Spinal cord (tissue), 10 donors: ENCODE measurements at places on chromosomes 2 and 18.

GRCh38 chr2:218961651-218962570 lies 2.4 kb downstream of the CDK5R2 start:
- no peak for DNase-seq

- DNase-seq: no peak
Observed at GRCh38 chr2:31404302-31404701, 10.2 kb downstream of the XDH start.

DNA sequence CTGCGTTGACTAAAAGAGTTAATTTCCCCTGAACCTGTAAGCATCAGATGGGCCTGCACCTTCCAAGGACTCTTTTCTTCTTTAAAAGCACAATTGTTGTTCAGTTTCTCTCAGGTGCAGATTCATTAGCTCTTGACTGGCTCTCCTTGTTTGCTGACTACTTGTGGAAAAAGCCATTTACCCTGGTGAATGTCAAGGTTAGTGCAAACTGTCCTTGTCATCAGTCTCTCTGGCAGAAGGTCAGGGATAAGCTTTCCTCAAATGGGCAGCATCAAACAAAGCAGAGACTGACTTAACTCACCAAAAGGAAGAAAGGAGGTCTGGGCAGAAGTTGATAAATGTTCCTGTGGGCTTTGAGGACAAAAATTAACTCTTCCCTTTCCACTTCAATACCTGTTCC lies 922.7 kb downstream of the BCL11A start:
- DNase-seq: no peak

DNA sequence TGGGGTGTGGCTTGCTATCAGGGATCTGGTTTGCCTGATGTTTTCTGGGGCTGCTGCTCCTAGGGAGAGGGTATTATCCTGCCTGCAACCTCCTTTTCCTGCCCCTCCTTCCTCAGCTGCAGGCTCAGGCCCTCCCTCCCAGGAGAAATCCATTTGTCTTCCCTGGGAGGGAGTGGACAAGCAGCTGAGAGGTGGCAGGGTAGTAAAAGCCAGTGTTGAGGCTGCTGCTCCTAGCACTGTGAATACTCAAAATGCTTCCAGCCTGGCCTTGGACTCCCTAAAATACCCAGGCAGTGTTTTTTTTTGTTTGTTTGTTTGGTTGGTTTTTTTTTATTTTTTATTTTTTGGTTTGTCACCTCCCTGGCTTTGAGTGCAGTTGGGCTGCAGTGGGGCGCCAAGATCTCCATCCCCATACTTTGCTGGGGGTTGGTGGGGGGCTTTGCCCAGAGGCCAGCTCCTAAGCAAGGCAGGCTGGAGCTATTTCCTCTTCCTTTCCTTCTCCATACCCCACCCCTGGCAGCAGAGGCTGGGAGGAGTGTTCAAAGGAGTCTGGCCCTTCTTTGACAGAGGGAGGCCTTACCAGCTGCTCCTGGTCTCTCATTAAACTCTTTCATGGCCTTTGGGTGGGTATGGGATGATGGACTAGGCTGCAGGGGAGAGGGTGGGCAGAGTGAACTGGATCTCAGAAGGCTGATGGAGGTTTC lies 13.6 kb downstream of the HOXD3 start:
- DNase-seq: peak; percentile 75

- no peak for DNase-seq
Observed at GRCh38 chr18:55370936-55371335, 217.1 kb downstream of the TCF4 start.

DNA sequence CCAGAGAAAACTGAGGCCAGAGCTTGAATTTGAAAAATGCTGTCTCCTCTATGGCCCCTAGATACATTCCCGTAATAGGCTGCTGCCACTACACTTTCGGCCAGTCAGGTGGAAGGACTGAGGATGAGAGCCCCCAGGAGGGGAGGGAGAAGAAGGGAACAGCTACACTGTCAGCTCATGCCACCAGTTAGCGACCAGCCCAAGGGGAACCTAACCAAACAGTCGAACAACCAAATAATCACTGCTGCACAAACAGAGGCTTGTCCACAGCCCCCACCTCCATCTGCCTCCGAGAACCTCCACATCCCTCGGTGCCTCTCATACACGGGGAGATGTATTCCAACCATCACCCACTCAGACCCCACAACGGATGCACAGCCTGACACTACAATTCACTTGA lies 7.3 kb downstream of the ZNF516 start:
- no peak for DNase-seq

DNA sequence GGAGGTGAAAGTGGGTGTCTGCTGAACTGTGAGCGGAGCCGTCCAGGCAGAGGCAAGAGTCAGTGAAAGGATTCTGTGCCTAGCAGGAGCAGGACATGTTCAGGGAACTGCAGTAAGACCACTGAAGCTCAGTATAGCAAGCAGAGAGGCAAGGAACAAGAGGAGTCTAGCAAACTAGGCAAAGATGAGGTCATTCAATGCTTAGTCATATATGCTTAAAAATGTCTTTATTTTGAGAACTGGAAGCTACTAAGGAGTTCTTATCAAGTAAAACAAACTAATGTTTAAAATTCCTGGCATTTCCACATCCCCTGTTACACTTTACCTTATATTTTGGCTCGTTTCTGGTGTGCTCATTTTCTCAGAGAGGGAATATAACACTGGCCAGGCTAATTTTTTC lies 913.4 kb downstream of the CBLN2 start:
- DNase-seq: no peak

DNA sequence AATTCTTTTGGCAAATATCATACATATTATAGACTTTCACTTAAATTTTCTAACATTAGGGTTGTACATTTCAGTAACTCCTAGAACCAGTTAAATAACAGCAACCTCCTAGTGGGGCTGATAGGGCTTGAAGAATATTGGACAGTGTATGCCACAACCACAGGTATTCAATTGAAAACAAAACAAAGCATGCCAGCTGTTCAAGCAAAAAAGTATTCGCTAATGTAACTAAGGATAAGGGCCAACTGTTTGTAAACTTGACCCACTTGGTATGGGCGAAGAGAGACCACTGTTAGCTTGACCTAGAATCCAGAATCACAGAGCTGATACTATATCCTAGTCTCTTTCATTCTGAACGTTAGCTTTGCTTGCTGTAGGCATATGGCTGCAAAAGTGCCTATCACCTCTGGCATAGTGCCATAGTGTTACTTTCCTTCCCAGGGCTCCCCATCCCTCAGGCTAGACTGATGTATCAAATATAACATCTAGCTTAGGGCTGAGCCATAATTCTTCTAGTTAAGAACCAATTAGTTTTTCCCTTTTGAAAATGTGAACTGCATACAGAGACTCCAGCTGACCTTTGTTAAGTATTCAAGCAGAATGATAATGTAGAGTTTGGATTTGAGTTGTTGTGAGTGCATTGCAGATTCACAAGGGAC lies 458.8 kb upstream of the NRXN1 start:
- no peak for DNase-seq

GRCh38 chr2:215521031-215521430 lies 85.2 kb upstream of the FN1 start:
- DNase-seq: no peak

- DNase-seq: no peak
Observed at GRCh38 chr2:19461504-19462255, 103.3 kb upstream of the OSR1 start.

- no peak for DNase-seq
Observed at GRCh38 chr2:172647439-172647838, 88.2 kb upstream of the RAPGEF4 start.

DNA sequence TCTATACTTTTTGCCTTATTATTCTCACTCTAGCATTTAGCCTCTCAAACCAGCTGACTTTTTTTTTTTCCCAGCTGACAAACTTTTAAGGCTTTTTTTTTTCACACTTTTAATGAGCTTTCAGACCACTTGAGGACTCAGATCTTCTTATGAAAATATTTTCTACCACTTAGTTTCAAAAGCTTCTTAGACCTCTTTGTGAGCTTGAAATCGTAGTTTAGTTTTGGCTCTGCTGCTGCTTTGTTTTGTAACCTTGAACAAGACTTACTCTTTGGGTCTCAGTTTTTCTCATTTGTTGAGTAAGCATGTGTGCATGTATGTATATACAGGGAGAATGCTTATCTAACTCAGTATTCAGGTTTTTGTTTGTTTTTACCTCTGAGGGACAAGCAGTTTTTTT lies 3.5 kb downstream of the NBEAL1 start:
- DNase-seq: no peak

GRCh38 chr18:811892-812375 lies at the start of gene YES1:
YES1 (minus strand) TSS chr18:812242; CDS start chr18:756827, 55,415 bp downstream.
- no peak for DNase-seq

- DNase-seq: no peak
Observed at GRCh38 chr2:19038071-19039015, 320.1 kb downstream of the OSR1 start.

DNA sequence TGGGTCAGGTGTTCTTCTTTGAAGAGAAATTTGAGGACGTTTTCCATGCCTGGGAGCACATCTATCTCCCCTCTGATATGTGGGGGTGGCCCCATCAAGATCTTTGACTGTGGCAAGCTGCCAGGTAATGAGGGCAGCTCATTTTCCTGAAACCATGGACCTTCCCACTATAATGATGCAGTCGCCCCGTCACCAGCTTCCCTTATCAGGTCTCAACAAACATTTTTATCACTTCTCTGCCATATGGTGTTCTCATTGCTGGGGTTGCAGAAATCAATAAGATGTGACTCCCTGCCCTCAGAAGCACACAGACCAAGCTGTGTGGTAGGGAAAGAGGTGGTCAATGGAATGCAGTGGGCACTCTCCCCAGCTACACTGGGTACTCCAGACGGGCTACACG lies 48.4 kb upstream of the B3GNT7 start:
- DNase-seq: no peak

- no peak for DNase-seq
Observed at GRCh38 chr2:134715932-134716643, 2.7 kb downstream of the TMEM163 start.

DNA sequence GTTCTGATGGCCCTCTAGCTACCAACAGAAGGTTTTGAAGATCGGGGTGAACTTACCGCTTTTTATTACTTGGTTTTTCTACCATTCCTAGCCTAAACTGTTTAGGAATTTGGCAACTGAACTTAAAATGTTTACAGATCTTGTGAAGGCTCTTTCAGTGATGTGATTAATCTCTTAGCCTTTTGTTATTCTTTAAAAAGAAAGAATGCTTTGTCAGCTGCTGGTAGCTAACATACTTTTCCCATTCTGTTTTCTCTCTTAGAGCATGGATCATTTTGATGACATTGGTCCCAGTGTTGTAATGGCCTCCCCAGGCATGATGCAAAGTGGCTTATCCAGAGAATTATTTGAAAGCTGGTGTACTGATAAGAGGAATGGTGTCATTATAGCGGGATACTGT lies 18.1 kb downstream of the CPSF3 start:
- no peak for DNase-seq

GRCh38 chr2:222866358-222866960 lies 5.6 kb downstream of the ACSL3 start:
- DNase-seq: no peak

GRCh38 chr2:105873721-105874120 lies 129.0 kb downstream of the NCK2 start:
- no peak for DNase-seq

- no peak for DNase-seq
Observed at GRCh38 chr18:68542846-68543245, 172.1 kb downstream of the TMX3 start.

- no peak for DNase-seq
Observed at GRCh38 chr2:53437371-53437770, 330.2 kb upstream of the CHAC2 start.

GRCh38 chr18:56869189-56869777 lies 218.1 kb downstream of the WDR7 start:
- peak; percentile 57 for DNase-seq

DNA sequence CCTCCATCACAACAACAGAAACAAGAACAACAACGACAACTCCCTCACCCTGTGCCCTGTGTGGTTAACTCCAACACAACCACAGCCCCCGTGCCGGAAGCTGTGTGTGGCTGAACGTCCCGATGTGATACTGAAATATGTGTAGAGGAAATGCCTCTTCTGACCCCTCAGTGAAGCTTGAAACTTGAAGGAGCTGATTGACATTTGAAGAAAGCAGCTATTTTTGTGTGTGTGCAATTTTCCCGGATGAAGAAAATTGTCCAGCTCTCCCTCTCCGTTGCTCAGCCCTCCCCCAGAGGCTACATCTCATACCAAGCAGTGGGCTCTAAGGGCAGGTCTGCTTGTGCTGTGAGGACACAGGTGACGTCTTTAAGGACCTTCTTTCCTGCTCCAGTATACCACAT lies 173.8 kb downstream of the ICOS start:
- DNase-seq: no peak

- no peak for DNase-seq
Observed at GRCh38 chr2:193966590-193966989, 1690.4 kb upstream of the SLC39A10 start.

- no peak for DNase-seq
Observed at GRCh38 chr2:140122001-140122400, 1341.8 kb upstream of the NXPH2 start.

- no peak for DNase-seq
Observed at GRCh38 chr18:12327510-12328178, 19.6 kb downstream of the TUBB6 start.

- no peak for DNase-seq
Observed at GRCh38 chr2:118986738-118987137, 44.7 kb downstream of the MARCO start.

DNA sequence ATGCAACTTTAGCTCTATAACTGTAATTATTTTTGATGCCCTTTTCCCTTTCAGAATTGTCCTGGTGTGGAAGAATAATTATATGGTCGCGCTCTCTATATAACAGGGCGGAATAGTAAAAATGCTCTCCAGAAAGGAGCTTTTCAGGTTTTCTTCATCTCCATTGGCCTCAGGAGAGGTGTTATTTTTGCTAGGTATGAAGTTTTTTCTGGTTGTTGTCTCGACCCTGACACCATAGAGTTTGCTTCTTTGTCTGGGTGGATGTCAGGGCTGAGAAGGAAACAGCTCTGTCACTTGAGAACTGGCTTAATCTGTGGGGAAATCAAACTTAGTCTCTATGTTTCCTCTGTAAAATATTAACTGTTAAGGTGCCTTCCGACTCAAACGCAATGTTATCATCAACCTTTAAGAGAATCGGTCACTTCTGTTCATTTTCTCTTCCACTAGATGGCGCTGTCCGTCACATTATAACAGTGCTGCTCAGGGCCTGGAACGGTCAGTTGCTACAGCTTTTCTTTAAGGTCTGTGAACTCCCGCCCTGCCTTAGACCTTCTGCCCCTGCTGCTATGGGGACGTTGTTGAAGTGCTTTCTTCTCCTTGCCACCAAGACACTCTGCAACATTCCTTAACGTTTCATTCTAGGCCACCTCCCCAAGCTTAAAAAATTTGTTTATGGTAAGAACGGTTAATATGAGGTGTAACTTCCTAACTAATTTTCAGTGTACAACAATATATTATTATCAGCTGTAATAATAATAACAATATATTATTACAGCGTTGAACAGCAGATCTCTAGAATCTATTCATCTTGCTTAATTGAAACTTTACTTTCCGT lies 23.8 kb upstream of the SERPINB12 start:
- DNase-seq: peak; percentile 95

- DNase-seq: no peak
Observed at GRCh38 chr2:185978634-185979407, 240.2 kb downstream of the FSIP2 start.

GRCh38 chr2:139365189-139365588 lies 585.0 kb upstream of the NXPH2 start:
- no peak for DNase-seq
